SK-N-SH treated with all-trans-retinoic acid at 6 μM for 48 hours (cell line): ENCODE measurements at places on chromosomes 12 and 14.

DNA sequence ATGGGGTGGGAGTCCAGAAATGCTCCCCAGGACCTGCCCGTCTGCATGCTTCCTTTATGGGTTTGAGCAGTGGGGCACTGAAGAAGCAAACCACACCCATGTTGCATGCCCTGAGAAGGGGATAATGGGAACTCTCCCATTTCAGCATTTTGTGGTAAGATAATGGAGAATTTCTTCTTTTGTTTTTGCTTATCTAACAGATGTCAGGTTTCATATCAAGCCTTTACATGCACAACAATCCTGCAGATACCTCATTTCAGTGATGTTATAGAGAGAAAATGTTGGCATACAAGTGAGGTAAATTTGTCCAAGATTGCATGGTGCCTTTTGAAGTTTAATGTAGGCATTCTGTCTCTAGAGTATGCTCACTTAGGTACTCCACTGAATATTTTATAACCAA is 177.0 kb downstream of the ALX1 start:
- ATAC-seq, result no peak

- ATAC-seq, result peak; percentile 31
Measured at GRCh38 chr12:111445726-111446581, 40.2 kb downstream of the SH2B3 start.

- ATAC-seq, result no peak
Measured at GRCh38 chr12:608921-609320, 54.3 kb downstream of the NINJ2 start.

DNA sequence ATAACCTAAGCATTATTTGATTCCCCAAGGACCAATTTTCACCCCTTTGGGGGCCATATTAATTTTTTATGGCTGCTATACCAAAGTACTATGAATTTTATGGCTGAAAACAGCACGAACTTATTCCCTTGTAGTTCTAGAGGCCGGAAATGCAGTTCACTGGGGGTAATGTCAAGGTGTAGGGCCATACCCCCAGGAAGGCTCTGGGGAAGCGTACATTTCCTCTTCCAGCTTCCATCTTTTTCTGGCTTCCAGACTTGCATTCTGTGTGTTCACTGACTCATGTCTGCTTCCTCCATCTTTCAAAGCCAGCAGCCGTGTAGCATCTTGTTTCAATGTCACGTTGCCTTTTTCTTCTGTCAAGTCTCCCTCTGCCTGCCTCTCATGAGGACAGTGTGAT is 133.5 kb downstream of the BICD1 start:
- no peak for ATAC-seq

DNA sequence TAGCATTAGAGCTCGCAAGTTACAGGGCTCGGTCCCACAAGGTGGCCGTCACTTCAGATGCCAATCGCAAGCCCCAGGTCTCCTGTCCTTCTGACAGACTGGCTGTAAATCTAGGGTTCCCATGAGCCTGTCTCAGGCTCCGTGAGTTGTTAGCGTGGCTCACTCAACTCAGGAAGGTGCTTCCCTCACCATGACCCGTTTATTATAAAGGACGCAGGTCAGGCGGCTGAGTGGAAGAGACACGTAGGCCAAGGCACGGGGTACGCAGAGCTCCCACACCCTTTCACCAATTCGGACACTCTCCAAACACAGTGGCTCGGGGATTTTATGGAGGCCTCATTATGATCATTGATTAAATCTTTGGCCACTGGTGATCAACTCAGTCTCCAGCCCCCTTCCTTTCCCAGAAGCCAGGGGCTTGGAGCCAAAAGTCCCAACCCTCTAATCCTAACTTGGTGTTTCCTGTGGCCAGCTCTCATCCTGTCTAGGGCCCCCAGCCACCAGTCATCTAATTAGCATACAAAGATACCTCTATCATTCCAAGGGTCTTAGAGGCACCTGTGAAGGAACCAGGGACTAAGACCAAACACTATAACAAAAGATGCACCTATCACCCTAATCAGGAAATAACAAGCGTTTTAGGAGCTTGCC is 25.8 kb upstream of the LRTM2 start:
- ATAC-seq, result no peak

DNA sequence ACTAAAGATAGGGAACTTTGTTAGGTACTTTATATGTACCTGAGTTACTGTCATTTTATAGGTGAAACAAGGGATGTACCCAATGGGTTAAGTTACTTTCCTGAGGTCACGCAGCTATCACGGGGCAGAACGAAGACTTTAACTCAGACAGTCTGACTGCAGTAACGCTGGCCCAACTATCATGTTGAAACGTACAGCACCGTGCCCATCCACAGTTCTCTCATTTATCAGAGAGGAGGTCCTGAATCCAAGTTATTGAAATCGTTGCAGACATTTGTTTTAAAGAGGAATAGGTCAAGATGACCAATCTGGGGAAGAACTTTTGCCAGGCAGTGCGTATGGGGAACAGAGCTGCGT is 587 bp upstream of the C12orf75 start:
- peak; percentile 12 for ATAC-seq

GRCh38 chr12:94261786-94262185 is 113.4 kb downstream of the PLXNC1 start:
- ATAC-seq, result peak; percentile 3; the same call in 1 of the 3 replicates

- peak; percentile 100 for ATAC-seq
Measured at GRCh38 chr14:49173765-49174373, 412.3 kb downstream of the RPS29 start.

GRCh38 chr12:73445658-73446324 is 1091.8 kb upstream of the ATXN7L3B start:
- ATAC-seq, result no peak

DNA sequence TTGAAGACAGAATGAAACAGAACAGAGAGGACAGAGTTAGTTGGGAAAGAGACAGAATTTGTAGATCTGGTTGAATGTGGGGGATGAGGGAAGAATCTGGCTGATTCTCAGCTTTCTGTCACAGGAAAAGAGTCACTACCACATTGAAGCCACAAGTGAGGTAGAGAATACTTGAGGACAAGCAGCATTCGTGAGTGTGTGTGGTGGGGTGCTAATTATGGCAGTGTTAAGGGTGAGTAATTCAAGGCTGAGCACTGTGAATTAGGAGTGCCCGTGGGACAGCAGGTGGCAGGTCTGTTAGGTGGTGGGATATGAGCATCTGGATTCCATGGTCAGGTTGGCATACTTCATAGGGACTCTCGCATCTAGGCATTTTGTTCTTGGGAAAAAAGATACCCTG is 347.4 kb upstream of the PRICKLE1 start:
- no peak for ATAC-seq

- ATAC-seq, result no peak
Measured at GRCh38 chr14:22227084-22227483, 361.9 kb downstream of the DAD1 start.
